ENCODE measurements at places on chromosomes 4 and X.

- no peak for DNase-seq
Measured at GRCh38 chr4:136637071-136637777, 895.1 kb downstream of the PCDH18 start.

DNA sequence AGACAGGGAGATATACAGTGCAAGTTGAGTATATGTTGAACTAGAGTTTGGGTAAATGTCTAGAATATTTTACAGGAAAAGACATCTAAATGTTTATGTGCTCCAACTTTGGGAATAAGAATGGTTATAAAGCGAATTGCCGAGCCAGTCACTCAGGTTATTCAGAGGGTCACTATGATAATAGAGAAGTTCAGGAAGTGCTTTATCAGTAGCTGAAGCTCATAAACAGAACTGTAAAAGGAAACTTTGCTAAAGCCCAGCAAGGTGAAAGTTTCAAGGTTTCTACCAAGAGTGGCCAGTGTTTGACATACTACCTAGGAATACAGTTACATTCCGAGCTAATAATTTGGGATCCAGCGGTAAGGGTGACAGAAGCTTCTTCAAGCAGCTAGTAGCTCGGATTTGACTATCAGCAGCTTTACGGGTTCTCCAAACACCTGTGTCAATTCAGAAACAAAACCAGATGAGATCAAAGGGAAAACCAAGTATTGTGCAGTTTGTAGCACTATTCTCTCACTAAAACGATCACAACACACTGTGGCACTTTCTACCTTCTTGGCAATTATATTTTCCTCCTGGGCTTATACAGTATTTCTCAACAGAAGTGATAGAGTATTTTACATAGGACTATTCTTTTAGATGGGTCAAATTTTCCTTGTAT, 17.2 kb upstream of the BCLAF3 start:
- DNase-seq, result no peak

DNA sequence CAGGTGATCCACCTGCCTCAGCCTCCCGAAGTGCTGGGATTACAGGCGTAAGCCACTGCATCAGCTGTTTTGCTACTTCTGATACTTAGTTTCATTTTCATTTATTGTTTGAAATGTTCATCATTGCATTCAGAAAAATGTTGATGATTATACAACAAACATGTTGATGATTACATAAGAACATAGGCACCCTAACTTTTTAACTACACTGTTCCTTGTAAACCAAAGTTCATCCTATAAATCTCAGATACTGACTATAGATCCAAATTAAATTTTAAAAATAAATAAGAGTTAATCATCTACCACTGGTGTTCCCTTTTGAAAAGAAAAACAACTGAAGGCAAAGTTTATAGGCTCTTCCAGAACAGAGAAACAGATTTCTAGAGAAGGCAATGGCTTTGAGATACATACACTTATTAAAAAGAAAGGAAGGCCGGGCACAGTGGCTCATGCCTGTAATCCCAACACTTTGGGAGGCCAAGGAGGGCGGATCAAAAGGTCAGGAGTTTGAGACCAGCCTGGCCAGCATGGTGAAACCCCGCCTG, 23.4 kb downstream of the TRIM75 start:
- DNase-seq, result no peak

- DNase-seq, result peak; percentile 32
Measured at GRCh38 chr4:6182376-6183280, 17.7 kb downstream of the JAKMIP1 start.

GRCh38 chrX:345020-345925, 26.7 kb upstream of the GTPBP6 start:
- no peak for DNase-seq

Data from effector memory CD8-positive, alpha-beta T cell (primary cell).